ENCODE measurements at places on chromosomes 1 and 21.

DNA sequence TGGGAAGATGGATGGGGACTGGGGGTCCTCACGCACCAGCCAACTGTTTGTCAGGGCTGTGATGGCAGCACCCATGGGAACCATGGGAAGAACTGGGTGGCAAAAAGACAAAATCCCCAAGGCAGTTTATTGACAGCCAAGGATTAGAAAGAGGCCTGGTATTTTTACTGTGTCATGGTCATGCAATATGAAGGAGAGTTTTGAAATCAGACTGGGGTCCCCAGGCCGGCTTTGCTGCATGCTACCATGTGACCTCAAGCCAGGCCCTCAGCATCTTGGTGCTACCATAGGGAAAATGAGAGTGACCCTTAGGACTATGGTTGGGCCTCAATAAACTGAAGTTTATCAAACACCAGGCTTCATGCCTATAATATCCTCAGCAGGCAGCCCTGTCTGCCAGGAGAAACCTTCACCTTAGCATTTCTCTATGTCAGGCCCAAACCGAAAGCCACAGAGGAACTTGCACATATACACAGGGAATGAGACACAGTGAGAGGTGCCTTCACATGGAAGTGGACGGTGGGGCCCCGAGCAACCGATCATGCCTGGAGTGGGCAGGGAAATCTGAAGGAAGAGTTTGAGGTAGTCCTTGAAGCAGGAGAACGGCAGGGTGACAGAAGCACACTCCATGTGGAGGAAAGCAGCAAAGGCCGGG lies 203.2 kb downstream of the HIVEP3 start:
- DNase-seq, result no peak

GRCh38 chr1:167430849-167431242 lies 87.5 kb downstream of the CD247 start:
- no peak for DNase-seq

DNA sequence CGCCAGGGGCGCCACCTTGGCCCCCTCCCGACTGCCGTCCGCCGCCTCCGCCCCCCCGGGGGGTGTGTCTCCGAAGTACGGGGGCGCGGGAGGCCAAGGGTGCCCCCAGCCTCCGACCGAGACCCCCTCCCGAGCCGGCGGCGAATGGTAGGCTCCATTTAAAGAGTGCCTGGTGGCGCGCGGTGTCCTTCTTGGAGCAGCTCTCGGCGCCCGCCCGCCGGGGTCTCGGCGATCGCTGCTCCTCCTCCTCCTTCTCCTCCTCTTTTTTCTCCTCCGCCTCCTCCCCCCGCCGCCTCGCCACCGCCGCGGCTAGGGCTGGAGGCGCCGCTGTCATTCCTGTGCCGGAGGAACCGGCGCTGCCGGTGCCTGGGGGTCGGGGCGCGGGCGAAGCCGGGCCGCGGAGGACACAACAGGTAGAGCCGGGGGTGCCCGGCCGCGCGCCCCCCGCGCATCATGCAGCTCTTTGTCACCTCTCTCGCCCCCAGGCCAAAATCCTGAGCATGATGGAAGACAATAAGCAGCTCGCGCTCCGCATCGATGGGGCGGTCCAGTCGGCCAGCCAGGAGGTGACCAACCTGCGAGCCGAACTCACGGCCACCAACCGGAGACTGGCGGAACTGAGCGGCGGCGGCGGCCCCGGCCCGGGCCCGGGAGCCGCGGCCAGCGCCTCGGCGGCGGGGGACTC lies at the start of gene KAZN:
KAZN (plus strand) TSS at position 188 of the 685 bp plus-strand sequence.
- no peak for DNase-seq

DNA sequence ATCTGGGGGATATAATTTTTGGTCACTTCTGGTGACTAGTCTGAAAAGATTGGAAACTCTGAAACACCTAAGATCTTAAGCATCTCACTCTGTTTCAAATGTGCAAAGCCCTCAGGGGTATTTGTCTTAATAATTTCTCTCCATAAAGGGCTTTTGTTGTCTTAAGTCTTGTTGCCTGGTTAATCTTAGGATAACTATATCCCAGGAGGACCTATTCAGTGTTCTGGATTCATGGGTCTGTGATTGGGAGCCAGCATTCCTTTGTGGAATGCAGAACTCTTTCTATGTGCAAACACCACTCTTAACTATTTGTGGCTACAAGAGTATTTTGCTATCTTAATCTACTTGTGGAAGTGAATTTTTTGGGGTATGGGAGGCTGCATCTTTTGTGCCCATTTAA lies 1573.0 kb upstream of the PRMT6 start:
- DNase-seq, result no peak

GRCh38 chr1:244782056-244782455 lies 53.4 kb upstream of the COX20 start:
- no peak for DNase-seq

GRCh38 chr1:30130099-30130498 lies 593.3 kb downstream of the MATN1 start:
- no peak for DNase-seq

DNA sequence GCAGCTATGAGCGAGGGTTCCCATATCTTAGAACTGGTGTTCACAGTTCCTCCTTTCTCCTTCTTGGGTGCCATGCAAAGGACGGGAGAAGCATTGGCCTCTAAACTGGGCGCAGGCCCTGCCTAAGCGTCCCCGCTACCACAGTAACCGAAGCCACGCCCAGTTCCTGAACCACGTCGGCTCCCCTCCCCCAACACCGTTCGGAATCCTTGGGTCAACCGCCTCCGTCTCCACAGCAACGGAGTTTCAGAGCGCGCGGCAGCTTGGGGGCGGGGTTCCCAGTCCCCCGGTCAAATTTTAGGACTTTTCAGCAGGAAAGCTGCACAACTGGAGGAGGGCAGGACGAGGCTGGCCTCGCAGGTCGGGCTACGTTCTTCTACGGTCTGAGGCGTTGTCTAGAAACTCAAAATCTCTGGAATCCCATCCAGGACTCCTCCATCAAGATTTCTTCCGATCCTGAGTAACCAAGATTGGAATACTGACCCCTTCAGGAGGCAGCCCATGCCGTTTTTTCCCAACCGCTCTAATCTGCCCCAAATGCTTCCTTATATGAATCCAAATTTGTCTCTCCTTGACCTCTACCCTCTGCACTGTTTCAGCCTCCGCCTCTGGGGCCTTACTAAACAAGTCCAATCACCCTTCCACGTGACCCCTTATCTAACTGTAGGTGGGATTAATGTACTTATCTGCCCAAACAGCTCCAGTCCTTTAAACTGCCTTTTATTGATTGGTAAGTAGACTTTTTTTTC lies at the start of gene SPAG17:
SPAG17 (minus strand) TSS at position 145 of the 749 bp plus-strand sequence; CDS start at position 74, 71 bp downstream.
- no peak for DNase-seq

DNA sequence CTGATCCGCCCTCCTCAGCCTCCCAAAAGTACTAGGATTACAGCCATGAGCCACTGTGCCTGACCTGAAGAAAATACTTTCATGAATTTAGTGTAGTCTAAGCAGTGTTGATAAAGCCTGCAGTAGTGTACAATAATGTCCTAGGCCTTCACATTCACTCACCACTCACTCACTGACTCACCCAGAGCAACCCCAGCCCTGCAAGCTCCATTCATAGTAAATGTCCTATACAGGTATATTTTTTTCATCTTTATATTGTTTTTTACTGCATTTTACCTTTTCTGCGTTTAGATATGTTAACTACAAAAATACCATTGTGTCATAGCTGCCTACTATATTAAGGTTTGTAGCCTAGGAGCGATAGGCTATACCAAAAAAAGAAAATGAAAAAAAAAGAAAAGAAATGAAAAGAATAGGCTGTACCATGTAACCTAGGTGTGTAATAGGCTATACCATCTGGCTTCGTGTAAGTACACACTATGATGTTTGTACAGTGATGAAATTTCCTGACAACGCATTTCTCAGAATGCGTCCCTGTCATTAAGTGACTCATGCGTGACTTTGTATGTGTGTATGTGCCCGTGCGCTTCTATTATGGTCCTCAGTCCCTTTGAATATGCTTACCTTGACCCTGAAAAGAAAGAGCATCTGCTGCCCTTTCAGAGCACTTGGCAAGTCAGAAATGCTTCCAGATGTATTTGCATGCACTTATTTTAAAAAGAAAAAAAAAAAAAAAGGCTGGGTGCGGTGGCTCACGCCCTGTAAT lies 9.2 kb upstream of the SLAMF8 start:
- DNase-seq, result no peak

GRCh38 chr1:233114860-233115259 lies 164.4 kb downstream of the NTPCR start:
- no peak for DNase-seq

DNA sequence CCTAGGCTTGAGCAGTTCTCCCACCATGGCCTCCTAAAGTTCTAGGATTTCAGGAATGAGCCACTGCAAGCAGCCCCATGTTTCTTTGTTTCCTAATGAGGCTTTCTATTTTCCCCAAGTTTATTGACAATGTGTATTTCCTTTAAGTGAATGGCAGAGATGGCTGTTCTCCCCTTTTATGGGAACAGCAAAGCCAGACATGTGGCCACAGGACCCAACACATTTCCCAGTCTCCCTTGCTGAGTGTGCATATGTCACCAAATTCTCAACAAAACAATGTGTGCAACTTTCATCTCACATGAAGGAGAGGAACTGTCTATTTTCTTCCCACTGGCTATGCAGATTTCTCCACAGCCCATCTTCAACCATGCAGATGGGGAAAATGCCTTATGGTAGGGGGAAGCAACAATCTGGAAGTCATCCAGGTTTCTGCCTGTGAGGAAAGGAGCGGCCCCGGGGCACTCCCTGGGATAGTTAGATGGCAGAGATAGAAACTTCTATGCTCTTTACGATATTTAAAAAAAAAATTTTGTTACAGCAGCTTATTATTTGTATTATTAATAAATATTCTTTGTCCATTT lies 28.6 kb upstream of the MAP10 start:
- no peak for DNase-seq

DNA sequence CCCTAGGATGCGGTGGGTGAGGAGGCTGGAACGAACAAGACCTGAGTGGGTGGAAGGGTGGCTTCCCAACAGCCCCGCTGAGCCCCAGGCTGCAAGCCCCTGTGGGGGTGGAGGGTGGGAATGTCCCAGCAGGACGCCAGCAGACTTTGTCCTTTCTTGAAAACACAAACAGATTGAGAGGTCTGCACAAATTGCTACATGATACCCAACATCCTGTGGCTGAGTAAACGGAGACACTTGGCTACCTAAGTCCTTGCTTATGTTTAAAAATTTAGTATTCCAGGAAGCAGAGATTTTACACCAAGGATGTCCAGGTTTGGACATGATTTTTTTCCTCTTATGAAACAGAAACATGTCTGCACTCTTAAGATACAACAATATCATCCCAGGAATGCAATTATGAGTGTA lies 11.8 kb upstream of the F3 start:
- no peak for DNase-seq

GRCh38 chr1:70504176-70504820 lies 93.2 kb downstream of the CTH start:
- no peak for DNase-seq

DNA sequence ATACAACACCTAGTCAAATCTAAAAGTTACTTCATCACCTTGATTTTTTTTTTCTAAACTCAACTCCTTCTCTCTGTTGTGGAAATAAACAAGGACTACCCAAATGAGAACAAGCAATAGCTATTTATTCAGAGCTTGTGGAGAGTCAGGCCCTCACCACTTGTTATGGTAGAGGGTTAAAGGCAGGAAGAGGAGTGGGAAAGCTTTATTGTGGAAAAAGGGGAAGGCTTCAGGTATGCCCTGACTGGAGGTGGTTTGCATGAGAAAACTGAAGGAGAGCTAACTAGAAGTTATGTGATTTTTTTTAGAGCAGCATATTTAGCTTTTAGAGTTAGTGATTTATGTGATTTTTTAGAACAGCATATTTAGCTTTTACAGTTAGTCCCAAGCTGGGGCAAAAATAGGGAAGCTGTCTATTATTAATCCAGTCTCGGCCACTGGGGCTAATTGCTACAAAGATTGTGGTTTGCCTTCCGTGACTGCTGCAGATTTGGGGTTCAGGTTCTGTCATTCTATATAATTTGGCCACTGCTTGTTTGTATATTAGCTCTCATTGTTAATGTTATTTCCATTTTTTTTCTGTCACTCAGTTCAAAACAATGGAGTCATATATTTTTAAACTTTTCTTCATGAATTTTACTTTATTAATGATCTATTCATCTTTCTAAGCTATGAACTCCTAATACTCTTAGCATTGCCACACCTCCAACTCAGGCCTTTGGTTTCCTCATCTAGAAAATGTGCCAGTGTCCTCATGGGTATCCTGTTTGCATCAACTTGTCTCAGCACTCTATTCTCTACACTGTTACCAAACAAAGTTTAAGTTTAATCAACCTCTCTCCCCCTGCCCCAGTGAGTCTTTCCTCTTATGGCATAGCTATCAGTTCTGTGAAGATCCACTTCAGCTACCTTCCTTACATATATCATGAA lies 713.0 kb downstream of the BRINP3 start:
- no peak for DNase-seq

GRCh38 chr1:90717665-90718410 lies 736 bp upstream of the BARHL2 start:
- DNase-seq, result no peak

GRCh38 chr1:12014141-12014991 lies 4.9 kb upstream of the MIIP start:
- DNase-seq, result no peak

DNA sequence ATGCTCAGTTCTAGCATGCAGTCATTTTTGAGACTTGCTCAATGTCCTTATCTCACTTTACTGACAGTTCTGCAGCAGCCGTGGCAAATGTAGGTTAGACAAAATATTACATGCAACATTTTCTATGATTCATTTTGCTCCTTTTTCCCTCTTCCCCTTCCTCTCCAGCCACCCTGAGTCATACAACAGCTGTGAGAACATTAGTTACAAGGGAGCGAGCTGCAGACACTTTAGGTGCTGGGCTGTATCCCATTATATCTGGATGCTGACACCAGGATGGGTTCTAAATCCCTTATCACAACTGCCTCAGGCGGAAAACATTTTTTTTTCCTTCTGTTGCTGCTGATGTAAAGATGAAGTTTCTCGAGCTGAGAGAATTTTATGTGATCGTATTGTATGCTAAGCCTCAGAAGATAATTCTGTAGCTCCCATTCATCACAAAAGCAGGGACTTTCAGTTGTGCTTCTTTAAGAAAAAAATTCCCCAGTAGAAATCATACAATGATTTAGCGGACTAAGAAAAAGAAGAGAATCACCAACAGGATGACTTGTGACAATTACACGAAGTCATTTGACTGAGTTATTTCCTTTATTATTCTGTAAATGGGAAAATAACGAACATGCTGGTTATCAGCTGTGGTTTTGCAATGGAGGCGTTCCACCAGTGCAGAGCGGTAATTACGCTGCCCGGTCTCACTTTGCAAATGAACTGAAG lies 345.0 kb downstream of the DISC1 start:
- no peak for DNase-seq

- no peak for DNase-seq
Observed at GRCh38 chr1:232440325-232441035, 189.5 kb downstream of the SIPA1L2 start.

DNA sequence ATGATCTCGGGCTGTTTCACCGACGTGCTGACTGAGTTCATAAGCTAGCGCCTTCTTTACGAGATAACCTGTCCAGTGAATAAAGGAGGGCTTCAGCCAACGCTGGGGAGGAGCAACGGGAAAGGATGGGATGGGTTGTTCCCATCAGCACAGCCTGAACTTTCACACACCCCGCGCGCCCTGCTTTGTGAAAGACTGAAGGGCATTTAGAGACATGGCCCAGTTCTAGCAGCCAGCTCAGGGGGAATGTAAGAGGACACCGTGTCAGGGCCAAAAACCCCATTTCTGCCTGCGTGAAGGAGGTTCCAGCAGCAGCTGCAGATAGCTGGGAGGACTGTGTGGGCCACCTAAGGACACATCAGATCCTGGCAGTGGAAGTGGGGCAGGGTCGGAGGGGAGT lies 255.1 kb upstream of the RAB4A start:
- no peak for DNase-seq

- DNase-seq, result peak; percentile 47
Observed at GRCh38 chr1:192809307-192810252, 741 bp downstream of the RGS2 start.

All from amniotic stem cell (primary cell).